Muscle of leg (tissue), 16 donors: ENCODE measurements at places on chromosomes 7 and 10.

DNA sequence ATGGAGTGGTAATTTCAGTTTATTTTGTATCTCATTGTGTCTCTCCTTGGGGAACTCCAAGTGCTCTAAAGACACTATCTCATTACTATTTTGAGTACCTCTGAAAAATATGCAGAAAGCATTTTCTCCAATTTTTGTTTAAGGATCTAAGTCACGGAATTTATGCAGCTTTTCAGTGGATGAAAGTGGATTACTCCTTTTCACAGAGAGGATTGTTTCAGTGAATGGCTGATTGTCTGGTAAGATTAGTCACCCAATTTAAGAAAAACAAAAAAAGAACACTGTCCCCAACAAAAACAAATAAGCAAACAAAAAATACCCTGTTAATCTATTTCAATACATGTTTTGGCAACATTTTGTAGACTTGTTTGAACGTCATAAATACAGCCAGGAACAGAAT, 338.3 kb upstream of the TEX47 start:
- peak; percentile 1 for DNase-seq

GRCh38 chr7:110442381-110442837, 648.5 kb upstream of the LRRN3 start:
- DNase-seq: peak; percentile 2

DNA sequence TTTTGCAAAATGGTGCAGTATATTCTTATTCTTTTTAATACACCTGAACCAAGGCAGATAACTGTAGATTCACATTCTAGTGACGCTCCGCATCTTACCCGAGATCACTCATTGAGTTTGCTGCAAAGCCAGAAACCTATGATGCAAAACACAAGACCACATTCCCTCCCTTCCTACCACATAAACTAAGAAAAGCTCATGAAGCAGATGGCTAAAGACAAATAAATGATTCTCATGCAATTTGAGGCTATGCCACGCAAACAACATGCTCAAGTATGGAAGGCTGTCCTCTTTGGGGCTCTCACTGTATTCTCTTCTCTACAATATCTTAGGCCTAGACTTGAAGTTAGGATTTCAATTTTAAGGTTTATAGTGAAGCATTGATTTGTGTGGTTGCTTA, 95.0 kb upstream of the BMPER start:
- DNase-seq: no peak

GRCh38 chr7:55369427-55370400, 4.6 kb downstream of the LANCL2 start:
- DNase-seq: no peak

- peak; percentile 90 for DNase-seq
Observed at GRCh38 chr7:54839575-54840213, 80.7 kb upstream of the SEC61G start.

DNA sequence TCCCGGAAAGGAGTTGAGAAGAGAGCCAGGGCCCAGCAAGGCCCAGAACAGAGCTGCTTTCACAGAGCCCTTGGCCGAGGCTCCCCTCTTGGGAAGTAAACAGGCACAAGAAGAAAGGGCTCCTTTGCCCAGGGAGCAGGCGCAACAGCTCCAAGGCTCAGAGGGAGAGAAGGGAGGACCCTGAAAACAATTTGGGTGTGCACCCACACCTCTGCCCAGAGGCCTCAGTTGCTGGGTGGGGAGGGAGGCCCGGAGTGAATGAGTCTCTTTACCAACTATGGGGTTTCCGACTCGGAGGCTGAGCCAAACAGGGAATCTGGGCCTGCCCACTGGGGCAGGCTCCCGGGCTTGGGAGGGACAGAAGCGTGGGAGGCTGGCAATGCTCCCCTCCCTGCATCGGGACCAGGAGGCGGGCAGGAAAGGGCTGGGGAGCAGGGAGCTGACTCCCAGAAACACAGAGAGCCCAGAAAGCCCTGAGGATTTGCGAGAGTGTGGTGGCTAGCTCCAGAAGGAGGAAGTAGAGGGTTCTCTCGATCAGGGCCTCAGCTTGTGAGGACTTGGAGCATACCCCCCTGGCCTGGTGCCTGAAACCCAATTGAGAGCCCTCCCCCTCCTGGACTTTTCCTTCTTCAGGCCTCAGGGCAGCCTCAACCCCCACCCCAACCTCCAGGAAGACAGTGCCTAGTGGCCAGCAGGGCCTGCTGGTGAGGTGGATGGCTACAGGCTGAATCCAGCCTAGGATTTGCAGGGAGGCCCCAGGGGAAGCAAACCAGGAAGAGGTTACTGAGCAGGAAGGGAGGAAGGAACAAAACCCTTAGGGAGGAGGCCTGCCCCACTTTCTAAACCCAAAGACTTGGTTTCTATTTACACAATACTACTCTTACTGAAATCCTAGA, 6.2 kb downstream of the C10orf105 start:
- DNase-seq: peak; percentile 88

GRCh38 chr7:128035712-128036111, 4.5 kb upstream of the LRRC4 start:
- no peak for DNase-seq

DNA sequence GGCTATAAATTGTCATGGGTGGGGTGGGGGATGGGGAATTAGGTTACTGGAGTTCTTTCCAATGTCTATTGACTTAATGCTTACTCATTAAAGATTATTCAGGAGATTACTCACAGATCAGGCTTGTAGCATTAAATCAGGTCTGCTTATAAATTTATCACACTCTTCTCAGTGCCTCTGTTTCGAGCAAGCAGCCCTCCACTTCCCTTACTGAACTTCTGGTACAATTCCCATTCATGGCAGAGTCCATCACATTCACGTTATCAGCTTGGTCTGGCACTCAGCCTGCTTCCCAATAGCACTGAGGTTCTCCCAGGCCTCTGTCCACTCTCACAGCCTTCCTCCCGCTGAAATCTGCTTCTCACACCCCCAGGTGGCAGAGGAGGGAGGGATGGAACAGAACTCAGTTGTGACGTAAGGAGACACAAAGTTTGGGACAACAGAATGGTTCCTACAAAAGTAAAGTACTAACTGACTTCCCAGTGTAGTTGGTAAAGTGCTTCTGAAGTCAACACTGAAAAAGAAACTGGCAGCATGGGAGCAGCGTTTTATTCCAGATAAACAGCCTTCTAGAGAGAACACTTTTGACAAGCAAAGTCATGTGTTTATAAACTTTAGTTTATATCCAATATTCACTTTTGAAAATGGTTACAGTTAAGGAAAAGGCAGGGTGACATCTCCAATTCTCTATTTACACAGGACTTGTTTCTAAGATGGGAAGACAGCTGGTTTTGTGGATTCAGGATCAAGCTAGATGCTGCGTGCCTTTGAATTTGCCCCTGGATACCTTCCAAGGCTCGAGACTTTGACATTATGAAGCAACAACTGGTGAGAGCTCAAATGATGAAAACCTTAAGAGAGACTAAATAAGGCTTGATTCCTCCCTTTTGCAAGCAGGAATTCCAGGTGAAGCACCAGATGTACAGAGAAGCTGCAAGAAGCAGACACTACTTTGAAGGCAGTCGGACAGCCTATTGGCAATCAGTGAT, 81.4 kb downstream of the ATXN7L1 start:
- peak; percentile 70 for DNase-seq

DNA sequence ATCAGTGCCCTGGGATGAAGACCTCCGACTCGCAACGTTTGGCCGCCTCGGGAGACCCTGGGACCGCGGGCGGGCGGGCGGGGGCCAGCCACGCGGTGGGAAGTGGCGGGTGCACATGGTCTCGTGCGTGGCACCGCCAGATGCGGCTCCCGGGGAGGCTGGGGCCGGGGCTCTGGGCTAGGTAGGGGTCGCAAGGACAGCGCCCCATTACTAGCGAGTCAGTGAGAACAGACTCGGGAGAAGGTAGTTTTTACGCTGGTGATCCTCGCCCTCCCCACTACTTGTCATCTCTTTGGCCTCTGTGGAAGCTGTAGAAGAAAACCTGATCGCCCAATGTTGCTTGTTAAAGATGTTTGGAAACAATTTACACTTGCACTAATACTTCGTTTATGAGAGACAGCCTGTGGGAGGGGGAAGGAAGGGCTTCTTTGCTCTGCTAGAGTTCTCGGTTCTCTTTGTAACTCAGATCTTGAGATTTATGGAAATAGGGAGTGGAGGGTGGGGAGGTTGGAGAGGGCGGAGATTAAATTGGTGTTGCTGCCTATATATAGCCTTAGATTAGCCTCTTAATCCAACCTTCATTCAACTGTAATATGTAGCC, 591 bp downstream of the BZW2 start:
- DNase-seq: peak; percentile 49

- peak; percentile 18 for DNase-seq
Observed at GRCh38 chr7:111730476-111731300, 168.4 kb upstream of the IMMP2L start.

DNA sequence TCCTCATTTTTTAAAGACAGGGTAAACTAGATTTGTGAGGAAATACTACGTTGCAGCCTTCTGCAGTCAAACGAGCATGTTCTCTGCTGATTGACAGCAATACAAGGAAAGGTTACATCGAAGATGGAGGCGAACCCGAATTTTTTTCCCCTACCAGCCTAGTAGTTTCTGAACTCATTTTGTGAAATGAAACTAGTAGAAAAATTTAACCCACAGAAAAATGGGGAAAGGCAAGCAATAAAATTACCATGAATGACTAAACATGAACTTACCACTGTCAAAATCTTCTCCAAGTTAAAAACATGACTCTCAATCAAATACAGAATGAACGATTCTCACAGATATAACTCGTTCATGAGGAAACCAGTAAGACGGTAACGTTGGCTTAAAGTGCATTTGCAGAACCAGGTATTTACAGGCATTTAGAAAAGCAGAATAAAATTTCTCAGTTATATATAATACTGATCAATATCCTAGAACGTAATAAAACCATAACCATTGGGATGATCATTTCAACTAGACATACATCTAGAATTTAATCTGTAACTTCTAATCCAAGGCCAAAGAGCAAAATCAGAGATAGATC, 73.9 kb downstream of the CELF2 start:
- no peak for DNase-seq

DNA sequence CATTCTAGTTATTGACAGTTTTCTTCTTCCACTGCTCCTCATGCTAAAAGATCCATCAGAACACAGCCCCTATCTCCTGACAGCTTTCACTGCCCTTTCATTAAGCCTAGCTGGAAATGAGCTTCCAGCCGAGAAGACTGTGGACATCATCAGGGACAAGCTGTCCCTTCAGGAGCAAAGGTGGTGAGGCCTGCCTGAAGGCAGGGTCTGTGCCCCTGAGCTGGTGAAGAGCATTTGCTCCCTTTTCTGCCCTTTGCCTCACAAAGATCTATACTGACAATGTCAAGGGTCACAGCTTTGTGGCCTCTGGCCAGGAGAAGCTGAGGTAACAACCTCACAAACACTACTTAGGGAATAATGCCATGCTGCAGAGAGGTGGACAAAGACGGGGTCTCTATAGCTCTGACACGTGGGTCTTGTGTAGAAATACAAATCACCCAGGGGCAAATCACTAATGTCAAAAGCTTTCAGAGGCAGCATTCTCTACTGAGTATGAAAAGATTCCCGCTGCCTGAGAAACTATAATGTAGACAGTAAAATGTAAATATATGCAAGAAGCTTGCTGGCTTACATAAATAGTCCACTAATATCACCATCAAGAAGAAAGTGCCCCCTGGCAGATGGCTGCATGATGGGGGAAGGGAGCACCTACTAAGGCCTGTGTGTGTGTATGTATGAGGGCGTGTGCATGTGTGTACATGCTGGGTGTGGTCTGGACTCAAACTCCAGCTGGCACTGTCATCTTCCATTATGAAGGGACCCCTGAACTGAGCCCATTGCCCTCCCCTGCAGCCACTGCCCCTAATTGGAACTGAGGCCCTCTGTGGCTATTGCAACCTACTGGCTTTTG, 55.8 kb downstream of the HBP1 start:
- no peak for DNase-seq

DNA sequence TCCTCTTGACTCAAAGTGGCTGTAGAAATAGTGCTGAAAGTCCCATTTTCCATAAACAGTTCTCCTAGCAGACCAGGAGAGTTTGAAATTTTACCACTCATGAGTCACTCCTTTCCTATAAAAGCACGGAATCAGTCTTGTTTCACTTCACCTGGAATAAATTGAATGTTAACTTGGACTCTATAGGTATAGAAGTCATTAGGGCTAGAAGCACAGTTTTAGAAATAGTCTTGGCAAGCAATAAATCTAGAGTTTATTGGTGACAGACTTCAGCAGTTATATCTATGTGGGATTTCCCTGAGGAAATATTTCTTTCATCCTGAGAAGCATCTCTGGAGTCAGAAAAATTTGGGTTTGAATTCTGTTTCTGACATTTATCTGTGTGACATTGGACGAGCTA, 212.4 kb downstream of the RNLS start:
- no peak for DNase-seq

- DNase-seq: peak; percentile 48
Observed at GRCh38 chr10:49359349-49360270, 36.3 kb downstream of the DRGX start.

- no peak for DNase-seq
Observed at GRCh38 chr7:105028004-105028403, 14.0 kb downstream of the KMT2E start.

- DNase-seq: no peak
Observed at GRCh38 chr7:32670110-32671025, 175.1 kb downstream of the AVL9 start.

GRCh38 chr10:102850025-102850518, 4.0 kb upstream of the BORCS7 start:
- DNase-seq: no peak

- DNase-seq: peak; percentile 100
Observed at GRCh38 chr10:74826142-74827044, at the start of gene KAT6B. Gene KAT6B, plus strand, starts transcription at chr10:74826600. Its CDS starts 16,258 bp downstream, at chr10:74842858.

GRCh38 chr10:87816898-87817608, 973 bp downstream of the ATAD1 start:
- DNase-seq: peak; percentile 6

GRCh38 chr7:1669954-1670893, at the start of gene ELFN1:
Gene ELFN1, plus strand, starts transcription at chr7:1670277. Its CDS starts 74,320 bp downstream, at chr7:1744597.
- peak; percentile 87 for DNase-seq

GRCh38 chr10:131921184-131921583, 20.4 kb downstream of the PPP2R2D start:
- no peak for DNase-seq

- DNase-seq: no peak
Observed at GRCh38 chr10:106967452-106967851, 197.1 kb downstream of the SORCS1 start.

DNA sequence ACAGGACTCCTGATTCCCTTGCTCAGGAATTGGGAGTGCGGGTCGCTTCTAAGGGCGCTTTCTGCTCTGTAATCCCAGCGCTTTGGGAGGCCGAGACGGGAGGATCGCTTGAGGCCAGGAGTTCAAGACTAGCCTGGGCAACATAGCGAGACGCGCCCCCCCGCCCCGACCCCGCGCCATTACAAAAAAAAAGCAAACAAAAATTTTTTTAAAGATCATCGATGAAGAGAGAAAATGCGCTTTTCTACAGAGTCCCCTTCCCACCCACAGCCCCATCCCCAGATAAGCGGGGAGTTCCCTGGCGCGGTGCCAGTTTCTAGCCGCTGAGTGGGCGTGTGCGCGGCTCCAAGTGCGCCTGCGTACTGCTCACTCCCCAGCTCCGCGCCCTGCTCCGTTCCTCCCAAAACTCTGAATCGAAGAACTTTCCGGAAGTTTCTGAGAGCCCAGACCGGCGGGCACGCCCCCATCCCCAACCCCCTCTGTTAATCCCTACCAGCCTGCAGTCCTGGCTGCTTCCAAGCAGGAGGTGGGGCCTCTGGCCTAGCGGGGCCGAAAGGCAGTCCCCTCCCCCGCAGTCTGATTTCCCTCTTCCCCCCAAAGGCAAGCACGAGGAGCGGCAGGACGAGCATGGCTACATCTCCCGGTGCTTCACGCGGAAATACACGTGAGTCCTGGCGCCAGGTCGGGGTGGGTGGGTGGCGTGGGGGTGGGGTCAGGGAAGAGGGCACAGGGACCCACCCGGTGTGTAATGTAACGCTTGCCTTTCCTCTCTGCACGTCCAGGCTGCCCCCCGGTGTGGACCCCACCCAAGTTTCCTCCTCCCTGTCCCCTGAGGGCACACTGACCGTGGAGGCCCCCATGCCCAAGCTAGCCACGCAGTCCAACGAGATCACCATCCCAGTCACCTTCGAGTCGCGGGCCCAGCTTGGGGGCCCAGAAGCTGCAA, 1.0 kb downstream of the HSPB1 start:
- DNase-seq: peak; percentile 97
